ENCODE measurements at places on chromosomes 5 and 9. TPM values are rescaled to one million over a fixed set of nuclear protein-coding genes. Genes with fewer than 3 reads are reported as not detected.

The GPX3 gene
- 2,222 TPM for total RNA-seq

The PCDHA9 gene
- 0.04 TPM for total RNA-seq

The HRCT1 gene
- total RNA-seq, result 12.5 TPM

DNA sequence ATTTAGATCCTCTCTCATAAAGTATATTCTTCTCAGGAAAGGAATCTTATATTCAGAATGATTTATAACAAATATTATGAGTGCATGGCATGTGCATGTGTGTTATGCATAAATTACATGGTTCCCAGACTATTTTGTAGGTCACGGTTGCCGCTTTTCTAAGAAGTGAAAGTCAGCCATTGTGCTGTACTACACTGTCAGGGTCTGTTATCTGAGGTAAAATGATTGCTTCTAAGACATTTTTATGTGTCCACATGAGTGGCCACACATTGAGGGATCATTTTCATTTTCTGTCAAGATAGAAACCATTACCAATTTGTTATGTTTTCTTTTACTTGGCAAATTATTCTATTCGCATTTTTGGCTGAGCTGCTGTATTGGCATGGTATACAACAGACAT, 210.8 kb downstream of the CWC27 start:
- no peak overlapping the region for H3K4me3 ChIP-seq
- no peak overlapping the region for H3K27ac ChIP-seq

- H3K36me3 ChIP-seq, result no peaks in the 10 kb centered on the region
- no peak overlapping the region for H3K4me3 ChIP-seq
- H3K27ac ChIP-seq, result no peak overlapping the region
- no peaks in the 10 kb centered on the region for H3K4me1 ChIP-seq
- H3K27me3 ChIP-seq, result no peaks in the 10 kb centered on the region
Measured at GRCh38 chr5:162474239-162474638, 406.7 kb downstream of the GABRG2 start.

DNA sequence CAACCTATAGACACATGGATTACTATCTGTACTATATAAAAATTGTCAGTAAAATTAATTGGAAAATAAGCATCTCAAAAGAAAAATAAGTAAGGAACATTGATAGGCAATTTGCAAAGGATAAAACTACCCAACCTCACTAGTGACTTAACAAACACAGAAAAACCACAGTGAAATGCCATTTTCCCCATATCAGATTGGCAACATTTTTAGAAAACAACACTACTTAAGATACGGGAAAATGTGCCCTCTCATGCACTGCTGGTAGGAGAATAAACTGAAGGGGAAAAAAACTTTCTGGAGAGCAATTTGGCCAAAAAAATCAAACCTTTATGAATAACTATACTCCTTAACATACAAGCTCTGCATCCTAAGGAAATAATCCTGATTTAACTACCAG, 254.0 kb downstream of the DEPDC1B start:
- H3K4me3 ChIP-seq, result no peak overlapping the region
- DNase-seq, result no peak
- no peaks in the 10 kb centered on the region for H3K4me1 ChIP-seq
- H3K27me3 ChIP-seq, result no peaks in the 10 kb centered on the region
- no peak overlapping the region for H3K27ac ChIP-seq

DNA sequence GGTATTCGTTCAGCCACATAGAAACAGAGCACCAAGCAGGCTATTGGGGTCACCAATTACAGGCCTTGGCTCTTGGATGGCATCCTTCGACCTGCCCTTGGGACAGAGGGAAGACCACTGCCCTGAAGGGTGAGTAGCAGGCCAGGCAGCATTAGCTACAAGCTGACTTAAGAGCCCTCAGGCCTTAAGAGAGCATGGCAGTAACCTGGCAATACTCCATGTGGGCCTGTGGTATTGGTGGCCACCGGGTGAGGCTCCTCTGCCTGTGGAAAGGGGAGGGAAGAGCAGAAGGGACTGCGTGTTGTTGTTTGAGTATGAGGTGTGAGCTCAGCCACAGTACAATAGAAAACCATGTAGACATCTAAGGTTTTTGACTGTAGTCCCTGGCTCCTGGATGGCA, 170.6 kb downstream of the MCTP1 start:
- no peaks in the 10 kb centered on the region for H3K27me3 ChIP-seq
- H3K4me3 ChIP-seq, result no peak overlapping the region
- H3K36me3 ChIP-seq, result no peaks in the 10 kb centered on the region
- no peaks in the 10 kb centered on the region for H3K4me1 ChIP-seq

DNA sequence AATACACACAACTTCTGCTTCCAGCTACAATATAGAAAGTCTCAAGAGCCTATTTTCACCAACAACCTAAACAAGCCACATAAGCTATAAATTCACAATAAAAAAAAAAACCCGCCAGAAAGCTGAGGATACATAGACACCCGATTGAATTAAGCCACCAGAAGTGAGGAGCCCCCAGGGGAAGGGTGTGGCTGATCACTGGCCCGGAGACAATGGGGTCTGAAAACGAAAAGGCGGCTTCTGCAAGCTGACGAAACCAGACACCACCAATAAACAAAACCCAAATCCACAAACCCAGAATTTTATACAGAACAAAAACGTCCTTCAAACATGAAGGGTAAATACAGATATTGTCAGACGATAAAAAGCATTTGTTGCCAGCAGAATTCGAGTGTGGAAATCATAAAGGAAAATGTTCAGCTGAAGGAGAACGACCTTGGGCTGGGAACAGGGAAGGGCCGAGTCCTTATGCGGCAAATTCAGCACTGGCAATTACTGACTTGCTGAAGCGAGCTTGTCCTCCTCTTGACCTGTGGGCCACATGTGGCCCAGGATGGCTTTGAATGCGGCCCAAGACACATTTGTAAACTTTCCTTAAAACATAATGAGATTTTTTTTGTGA, 39.6 kb upstream of the CEP72 start:
- H3K27me3 ChIP-seq, result no peaks in the 10 kb centered on the region
- H3K36me3 ChIP-seq, result no peaks in the 10 kb centered on the region
- peak; percentile 16 for DNase-seq
- no peak overlapping the region for H3K4me3 ChIP-seq
- H3K27ac ChIP-seq, result no peak overlapping the region

DNA sequence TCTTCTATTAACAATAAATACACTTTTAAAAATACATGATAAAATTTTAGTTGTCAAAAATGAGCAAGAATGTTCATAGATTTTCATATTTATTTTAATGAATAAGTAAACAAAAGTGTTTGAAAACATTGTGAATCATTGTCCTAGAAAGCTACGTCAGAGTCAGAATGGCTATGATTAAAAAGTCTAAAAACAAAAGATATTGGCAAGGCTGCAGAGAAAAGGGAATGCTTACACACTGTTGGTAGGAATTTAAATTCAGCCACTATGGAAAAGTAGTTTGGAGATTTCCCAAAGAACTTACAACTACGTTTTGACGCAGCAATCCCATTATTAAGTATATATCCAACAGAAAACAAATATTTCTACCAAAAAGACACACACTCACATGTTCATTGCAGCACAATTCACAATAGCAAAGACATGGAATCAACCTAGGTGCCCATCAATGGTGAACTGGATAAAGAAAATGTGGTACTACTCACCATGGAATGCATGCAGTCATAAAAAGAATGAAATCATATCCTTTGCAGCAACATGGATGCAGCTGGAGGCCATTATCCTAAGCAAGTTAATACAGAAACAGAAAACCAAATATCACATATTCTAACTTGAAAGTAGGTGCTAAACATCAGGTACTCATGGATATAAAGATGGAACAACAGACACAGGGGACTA, 49.2 kb upstream of the FBXL17 start:
- no peak overlapping the region for H3K27ac ChIP-seq
- no peaks in the 10 kb centered on the region for H3K4me1 ChIP-seq
- DNase-seq, result no peak
- no peaks in the 10 kb centered on the region for H3K27me3 ChIP-seq
